ENCODE measurements at places on chromosomes 12 and 14.

DNA sequence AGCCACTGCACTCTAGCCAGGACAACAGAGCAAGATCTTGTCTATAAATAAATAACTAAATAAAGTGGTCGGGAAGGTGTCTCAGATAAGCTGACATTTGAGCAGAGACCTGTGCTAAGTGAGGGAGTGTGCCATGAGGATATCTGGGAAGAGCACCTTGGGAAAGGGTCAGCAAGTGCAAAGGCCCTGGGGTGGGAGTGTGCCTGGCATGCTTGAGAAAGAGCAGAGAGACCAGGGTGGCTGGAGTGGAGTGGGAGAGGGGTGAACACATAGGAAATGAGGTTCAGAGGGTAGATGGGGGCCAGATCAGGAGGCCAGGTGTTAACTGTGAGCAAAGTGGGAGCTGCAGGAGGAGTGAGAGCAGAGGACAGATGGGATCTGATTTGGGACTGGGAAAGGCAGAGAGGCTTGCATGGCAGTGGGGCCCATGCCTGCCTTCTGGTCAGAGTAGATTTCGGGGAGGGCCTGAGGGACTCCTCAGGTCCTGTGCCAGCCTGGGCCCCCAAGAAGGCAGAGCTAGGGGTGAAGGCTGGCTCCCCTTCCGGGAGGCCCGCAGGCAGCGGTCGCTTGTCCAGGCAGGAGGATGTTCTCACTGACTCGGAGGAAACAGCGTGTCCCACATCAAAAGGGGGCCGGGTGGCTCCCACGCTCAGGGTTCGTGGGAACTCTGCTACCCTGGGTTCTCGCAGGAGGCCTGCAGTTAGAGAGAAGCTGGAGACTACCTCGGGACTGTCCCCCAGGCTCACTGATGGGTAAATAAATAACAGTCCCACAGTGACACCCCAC, 32.6 kb downstream of the DTX1 start:
- DNase-seq = no peak

- no peak for DNase-seq
Observed at GRCh38 chr12:68804657-68805591, 3.1 kb upstream of the MDM2 start.

DNA sequence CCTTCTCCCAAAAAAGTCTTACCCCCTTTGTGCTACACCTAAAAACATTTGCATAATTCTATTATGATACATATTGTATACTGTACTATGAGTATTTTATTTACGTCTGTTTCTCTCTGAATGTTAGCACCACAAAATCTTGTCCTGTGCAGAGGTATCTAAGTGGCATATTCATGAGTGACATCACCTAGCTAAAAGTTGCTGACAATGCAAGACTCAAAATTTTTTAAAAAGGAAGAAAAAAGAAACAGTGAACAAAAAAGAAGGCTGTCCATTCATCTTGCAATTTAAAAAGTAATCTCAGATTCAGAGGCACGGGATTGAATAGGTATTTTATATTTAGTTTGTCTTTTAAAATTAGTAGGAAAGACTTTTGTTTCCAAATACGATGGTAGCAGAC, 69.4 kb downstream of the KITLG start:
- no peak for DNase-seq

DNA sequence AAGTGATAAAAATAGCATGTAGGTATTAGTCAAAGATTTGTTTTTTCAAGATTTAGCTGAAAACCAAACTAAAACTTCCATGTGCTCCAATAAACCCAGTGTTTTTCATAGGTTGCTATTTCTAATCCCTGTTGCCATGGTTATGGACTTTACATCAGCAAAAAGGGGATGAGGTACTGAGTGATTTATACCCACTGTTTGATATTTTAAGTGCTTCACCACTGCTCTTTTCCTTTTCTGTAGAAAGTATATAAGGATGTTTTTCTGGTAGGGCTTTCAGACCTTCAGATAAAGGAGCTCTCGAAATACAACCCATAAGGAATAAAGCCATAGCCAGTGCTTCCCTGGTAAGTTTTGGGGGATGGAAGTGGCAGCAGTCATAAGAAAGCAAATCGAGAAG, at the start of gene OTOGL:
Gene OTOGL (plus strand): TSS at position 279 of the 400 bp plus-strand sequence. CDS start 109,895 bp downstream, outside the sequence.
- no peak for DNase-seq

DNA sequence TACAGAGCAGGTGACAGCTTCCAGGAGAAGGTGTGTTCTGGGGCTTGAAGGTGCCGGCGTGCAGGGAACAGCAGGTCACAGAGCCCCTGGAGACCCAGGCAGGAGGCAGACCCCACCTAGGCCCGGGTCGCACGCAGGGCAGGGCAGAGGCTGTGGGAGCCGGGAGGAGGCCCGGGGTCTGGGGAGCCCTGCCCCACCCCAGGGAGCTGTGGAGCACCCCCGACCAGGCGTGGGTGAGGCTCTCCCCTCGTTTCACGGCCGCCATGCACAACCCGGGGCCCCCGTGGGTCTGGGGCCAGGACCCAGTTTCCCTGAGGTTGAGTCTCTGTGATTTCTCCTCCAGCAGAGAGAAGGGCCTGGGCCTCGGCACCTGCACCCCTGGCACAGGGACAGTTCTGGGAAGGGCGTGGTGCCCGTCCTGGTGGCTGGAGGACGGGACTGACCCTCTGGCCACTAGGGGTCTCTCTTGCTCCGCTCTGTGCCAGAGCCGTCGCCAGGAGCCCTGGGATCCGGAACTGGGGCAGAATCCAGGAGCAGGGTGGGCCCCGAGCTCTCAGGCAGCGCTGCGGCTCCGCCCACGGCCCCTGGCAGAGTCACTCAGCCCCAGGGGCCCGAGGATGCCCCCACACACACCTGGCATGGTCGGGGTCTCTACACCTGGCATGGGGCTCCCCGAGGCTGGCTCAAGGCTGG, 75.2 kb upstream of the FBRSL1 start:
- DNase-seq = peak; percentile 61

- DNase-seq = no peak
Observed at GRCh38 chr12:84355561-84355960, 557.0 kb downstream of the SLC6A15 start.

DNA sequence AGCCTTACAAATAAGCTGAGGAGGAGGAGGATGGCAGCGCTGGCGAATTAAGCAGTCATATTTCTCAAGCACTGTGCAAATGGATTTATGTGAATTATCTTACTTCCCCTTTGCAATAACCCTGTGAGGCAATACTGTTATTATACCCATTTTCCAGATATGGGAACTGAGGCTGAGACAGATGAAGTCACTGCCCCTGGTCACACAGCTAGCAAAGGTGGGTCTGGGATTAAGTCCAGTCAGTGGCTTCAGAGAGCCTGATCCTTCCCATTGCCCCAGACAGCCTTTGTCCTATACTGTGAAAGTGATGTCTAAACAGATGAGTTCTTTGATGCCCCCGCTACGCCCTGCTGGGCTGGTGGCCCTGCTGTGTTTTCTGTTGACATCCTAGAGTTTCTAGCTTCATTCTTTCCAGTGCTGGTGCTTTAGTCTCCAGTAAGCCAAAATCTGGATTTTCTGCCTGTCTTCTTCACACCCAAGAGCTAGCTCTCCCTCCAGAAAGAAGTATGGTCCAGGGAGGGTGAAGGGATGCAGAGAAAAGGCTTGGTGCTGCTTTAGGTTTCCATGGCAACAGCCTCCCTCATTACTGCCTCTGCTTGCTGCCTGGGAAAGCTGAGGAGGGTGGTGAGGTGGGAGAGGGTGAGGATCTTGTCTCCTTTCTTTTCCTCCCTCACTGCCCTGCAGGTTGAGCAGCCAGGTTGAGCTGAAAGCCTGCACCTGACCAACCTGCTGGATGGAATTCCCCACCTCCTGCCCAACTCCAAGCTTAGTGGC, 30.7 kb downstream of the TMEM63C start:
- DNase-seq = no peak

DNA sequence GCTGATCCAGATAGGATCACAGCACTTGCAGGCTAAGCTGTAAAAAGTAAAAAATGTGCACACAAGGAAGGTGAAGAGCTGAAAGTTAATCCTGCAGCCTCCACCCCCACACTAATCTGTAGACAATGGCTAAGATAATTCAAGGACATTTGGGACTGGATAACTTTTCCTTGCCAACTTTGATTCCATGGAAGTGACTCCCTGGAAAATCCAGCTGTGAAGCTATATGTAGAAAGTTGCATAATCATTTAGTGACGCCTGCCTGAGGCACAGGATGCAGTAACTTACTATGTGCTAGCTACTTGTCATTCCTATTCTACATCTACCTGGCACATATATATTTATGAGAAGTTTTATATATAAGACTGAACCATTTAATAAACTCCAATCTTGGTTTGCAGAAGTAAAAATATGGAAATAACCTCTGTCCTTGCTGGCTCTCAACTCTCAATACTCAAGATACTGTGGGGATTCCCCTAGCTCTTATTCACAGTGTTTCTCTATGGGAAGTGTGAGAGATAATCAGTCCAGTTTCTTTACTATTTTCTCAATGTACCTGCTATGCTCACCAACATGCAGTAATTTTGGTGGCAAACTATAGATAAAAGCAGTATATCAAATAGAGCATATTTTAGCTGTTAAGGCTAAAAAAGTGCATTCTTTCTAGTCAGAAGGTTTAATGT, 14.8 kb downstream of the LDHB start:
- DNase-seq = no peak

GRCh38 chr12:128290938-128291337, 24.0 kb downstream of the TMEM132C start:
- DNase-seq = no peak

GRCh38 chr12:44433659-44434058, 442.5 kb downstream of the NELL2 start:
- no peak for DNase-seq

GRCh38 chr12:122491991-122492390, 8.7 kb downstream of the ZCCHC8 start:
- no peak for DNase-seq

- DNase-seq = no peak
Observed at GRCh38 chr14:24334431-24335291, at the start of gene ADCY4. Gene ADCY4 (minus strand): TSS chr14:24335071. CDS start chr14:24334652, 419 bp downstream.

Data from activated naive CD4-positive, alpha-beta T cell (primary cell).